Fibroblast of the conjunctiva (primary cell): ENCODE measurements at places on chromosomes 3 and 15.

- no peak for DNase-seq
Observed at GRCh38 chr3:94972066-94972465, 909.2 kb downstream of the NSUN3 start.

DNA sequence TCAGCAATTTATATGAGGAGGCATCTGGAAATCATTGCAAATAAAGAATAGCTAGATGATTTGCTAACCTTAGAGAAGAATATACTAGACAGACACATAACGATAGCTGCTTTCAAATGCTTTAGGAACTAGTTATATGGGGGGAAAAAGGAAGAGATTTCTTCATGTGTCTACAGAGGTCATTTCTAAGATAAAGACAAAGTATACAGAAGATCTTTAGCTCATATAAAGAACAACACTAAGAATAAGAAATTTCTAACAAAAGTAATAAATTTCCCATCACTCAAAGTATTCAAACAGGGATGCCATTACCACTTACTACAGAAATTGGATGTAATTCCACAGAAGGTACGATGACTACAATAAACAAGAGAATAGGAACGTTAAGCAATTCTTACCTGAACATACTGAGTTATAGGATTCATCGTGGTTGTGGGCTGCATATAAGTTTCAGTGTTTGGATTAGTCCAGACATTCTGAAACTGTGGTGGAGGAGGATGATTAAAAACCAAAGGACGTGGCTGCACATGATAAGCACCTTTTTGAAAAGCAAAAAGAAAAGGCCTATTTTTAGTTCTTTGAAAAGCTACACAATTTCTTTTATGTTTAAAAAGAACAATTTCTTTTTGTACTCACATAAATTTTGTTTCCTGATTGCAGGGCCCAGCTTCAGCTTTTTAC, 8.7 kb downstream of the DAZL start:
- DNase-seq: no peak

DNA sequence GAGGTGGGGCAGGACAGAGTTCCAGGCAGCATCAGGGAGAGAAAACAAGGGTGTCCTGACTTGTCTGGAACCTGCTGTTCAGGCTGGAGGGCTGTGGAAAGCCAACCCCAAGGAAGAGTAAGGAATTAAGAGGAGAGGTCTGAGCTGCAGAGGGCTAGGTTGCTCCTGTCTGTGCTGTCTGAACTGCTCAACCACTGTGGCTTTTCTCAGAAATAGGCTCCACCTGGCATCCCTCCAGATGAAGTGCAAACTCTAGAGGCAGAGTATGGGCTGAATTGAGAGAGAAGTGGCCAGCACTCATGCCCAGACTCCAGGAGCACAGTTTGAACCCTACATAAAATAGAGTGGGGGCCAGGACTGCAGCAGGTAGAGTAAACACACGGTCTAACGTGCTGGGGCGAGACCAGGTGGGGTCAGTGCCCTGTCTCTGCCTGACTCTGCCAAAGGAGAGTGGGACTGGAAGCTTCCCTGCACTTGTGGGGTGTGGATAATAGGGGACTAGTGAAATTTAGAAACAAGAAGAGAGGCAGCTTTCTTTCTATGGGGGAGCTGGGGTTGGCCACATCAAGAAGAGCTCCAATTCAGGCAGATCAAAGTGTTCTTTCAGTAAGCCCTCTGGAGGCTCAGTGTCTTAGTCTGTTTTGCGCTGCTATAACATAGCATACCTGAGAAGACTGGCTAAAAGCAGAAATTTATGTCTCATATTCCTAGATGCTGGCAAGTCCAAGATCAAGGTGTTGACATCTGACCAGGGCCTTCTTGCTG, 28.0 kb upstream of the MNS1 start:
- DNase-seq: no peak

DNA sequence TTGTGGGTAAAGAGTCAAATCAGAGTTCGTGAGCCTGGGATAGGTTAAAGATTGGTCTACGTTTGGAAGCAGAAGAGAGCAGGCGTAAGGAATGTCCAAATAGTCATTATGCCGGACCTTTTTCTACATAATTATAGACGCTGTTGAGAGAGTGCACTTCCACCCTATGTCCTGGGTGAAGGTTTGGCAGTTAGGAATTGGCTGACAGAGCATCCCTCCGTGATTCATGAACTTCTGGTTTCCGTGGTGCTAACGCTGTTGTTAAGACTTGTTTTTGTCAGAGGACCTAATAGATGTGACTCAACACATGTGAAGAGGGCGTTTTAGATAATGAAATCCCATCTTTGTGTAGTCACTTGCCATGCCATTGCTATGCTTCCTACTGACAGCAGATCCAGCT, 1.1 kb downstream of the EAF1 start:
- peak; percentile 32 for DNase-seq

- no peak for DNase-seq
Observed at GRCh38 chr3:63910891-63911290, 1.3 kb downstream of the SCAANT1 start.

GRCh38 chr3:188037965-188038581, 115.9 kb upstream of the LPP start:
- DNase-seq: no peak

DNA sequence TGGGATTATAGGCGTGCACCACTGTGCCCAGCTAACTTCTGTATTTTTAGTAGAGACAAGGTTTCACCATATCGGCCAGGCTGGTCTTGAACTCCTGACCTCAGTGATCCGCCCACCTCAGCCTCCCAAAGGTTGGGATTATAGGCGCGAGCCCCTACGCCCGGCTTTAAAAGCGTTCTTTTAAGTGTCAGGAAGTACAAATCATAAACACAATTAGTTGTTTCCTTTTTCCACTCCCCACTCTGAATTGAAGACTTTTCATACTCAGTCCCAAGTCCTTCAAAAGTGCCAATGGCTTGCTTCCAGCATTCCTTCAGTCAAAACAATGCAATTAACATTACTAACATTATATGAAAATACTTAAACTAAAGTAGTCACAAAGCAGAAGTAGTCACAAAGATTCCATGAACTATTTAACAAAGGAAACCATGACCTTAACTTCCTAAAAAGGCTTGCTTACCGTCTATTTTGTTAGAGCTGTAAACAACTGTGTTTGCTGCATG, 8.1 kb downstream of the WDR82 start:
- no peak for DNase-seq

GRCh38 chr3:191889756-191890155, 428.8 kb downstream of the PYDC2 start:
- no peak for DNase-seq

DNA sequence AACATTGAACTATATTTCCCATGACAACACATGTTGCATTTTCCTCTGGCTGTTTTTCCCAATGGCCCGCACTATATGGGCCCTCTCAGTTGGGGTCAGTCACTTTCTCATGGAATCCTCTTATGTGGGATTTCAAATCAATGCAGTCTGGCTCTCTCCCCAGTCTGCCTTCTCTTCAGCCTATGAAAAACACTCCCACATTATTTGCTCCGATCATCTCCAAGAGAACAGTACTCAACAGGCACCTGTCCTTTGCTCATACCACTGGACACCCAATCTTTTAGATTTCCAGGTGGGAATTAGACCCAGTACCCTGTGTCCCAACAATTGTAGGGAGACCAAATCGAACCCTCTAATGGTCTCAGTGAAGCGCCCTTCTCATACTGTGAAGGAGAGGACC, 251.3 kb downstream of the THSD4 start:
- DNase-seq: no peak

- DNase-seq: no peak
Observed at GRCh38 chr3:146884296-146884695, 279.1 kb upstream of the PLSCR5 start.

GRCh38 chr3:138809500-138810256, 25.1 kb downstream of the PIK3CB start:
- no peak for DNase-seq

DNA sequence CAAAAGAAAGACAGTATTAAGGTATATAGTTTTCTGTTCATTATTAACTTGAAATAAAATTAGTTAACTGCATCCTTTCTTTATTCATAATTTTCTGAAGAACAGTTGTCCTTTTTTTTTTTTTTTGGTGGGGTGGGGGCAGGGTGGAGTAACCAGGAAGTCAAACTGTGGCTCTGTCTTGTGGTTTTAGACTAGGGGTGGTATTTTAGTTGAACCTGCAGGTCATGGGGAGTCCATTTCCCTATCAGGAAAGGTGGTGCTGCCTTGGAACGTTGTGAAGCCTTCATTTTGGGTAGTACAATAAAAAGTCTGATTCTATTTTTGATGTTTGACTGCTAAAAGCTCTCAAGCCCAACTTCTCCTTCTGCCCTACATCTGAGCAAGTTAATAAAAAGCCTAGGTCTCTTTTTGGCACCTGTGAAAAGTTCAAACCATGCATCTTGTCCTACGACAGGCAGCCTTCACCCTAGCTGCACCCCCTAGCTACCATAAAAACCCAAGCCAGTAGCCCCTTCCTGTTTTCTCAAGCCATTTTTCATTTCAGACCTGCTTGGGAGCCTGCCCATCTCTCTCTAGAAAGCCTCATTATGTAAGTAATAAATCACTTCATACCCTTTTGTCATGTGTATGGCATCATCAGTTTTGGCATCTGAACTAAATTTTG, 31.2 kb upstream of the RIOX2 start:
- DNase-seq: no peak

DNA sequence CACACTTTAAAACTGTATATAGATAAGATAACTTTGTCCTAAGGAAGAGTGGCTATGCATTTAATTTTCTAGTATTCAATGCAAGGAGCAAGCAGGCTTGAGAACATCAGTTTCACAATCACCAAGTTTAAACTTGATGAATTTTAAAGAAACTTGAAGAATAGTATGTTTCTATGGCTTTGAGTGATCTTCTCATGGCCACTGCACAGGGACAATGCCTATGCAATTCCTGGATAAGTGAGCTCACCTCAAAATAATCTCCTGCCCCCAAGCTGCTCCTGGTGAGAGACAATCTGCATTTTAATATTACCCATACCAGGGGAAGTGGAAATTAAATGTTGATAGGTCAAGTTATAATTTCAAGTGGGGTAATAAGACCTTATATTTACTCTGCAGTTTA, 376.6 kb upstream of the CBLB start:
- no peak for DNase-seq

DNA sequence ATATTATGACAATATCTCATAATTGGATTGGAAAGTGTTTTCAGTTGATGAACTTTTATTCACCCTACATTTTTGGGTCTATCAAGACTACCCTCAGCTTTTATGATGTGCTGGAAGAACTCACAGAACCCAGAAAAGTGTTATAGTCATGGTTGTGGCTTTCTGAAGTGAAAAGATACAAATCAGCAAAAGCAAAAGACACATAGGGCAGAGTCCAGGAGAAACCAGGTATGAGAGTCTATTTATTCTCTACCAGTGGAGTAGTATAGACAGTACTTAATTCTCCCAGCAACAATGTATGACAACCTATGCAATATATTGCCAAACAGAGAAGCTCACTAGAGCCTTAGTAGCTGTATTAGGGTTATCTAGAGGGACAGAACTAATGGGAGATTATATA, 280.4 kb upstream of the TTC14 start:
- DNase-seq: no peak

- no peak for DNase-seq
Observed at GRCh38 chr15:28078191-28078719, 20.9 kb downstream of the OCA2 start.

- no peak for DNase-seq
Observed at GRCh38 chr3:69770976-69771634, 31.8 kb downstream of the MITF start.

DNA sequence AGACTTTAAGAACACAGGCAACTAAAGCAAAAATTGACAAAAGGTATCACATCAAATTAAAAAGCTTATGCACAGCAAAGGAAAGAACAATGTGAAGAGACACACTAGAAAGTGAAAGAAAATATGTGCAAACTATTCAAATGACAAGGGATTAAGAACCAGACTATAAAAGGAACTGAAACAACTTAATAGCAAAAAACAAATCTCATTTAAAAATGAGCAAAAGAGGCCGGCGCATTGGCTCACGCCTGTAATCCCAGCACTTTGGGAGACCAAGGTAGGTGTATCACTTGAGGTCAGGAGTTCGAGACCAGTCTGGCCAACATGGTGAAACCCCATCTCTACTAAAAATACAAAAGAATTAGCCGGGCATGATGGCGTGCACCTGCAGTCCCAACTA, 14.4 kb downstream of the NGLY1 start:
- DNase-seq: no peak

DNA sequence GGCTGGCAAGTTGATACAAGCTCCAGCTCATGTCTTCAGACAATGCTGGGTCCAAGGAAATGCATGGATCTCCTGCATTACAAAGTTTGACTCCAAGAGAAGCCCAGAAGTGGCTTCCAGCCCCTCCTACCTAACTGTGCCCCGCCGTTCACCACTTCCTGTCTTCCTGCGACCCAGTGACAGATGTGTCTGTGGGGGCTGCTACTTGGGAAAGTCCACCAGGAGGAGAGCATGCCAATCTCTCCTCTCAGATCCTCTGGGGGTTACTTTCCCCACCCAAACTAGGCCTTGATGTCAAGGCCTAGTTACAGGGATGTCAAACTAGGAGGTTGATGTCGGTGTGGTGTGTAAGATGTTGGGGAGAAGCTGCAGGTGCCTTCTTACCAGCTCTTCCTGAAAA, 133.6 kb upstream of the RASGRP1 start:
- DNase-seq: no peak

DNA sequence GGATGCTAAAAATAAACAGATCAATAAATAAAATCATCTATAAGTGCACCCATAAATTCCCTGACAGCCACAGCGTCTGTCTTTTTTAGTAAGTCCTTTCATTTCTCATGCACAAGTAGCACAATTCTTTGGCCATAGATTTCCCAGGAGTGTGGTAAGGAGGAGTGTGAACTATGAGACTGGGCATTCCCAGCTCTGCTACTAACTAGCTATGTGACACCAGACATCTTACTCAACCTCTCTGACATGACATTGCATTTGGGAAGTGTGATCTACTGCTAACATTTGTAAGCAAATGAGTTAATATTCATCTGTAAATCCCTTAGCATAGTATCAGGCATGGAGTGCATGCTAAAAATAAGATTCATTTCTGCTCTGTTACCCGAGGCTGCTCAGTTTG, 301.7 kb downstream of the NTRK3 start:
- DNase-seq: no peak

- DNase-seq: no peak
Observed at GRCh38 chr3:64414043-64414442, 188.8 kb upstream of the PRICKLE2 start.

DNA sequence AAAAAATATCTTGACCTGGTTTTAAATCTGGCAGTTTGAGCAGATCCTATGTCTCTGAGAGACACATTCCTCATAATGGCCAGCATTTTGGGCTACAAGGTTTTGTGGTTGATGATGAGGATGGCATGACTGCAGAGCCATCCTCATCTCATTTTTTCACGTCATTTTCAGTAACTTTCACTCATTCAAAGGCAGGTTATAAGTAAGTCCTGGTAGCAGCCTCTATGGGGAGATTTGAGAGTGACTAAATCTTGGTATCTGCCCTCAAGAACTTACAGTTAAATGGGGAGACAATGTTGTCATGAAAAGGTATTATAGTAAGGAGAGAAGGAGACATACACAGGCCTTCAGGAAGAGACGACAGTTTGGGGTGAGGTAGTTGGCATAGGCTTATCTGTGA, 14.5 kb downstream of the TIGIT start:
- no peak for DNase-seq

DNA sequence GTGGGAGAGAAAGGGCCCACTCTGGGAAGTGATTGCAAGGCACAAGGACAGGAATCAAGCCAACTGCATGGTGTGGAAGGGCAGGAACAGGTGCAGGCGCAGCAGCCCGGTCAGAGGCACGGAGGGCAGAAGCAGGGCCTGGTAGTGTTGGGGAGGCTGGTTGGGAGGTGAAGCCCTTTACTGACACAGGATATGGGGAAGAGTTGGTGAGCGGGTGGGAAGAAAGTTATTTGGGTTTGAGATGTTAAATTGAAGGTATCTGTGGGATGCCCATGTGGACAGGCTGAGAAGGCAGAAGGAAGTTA, 83.6 kb upstream of the ABHD2 start:
- no peak for DNase-seq

- DNase-seq: no peak
Observed at GRCh38 chr3:113747283-113748046, 630 bp downstream of the ATP6V1A start.
